Amniotic stem cell (primary cell): ENCODE measurements at places on chromosomes 16 and 17.

DNA sequence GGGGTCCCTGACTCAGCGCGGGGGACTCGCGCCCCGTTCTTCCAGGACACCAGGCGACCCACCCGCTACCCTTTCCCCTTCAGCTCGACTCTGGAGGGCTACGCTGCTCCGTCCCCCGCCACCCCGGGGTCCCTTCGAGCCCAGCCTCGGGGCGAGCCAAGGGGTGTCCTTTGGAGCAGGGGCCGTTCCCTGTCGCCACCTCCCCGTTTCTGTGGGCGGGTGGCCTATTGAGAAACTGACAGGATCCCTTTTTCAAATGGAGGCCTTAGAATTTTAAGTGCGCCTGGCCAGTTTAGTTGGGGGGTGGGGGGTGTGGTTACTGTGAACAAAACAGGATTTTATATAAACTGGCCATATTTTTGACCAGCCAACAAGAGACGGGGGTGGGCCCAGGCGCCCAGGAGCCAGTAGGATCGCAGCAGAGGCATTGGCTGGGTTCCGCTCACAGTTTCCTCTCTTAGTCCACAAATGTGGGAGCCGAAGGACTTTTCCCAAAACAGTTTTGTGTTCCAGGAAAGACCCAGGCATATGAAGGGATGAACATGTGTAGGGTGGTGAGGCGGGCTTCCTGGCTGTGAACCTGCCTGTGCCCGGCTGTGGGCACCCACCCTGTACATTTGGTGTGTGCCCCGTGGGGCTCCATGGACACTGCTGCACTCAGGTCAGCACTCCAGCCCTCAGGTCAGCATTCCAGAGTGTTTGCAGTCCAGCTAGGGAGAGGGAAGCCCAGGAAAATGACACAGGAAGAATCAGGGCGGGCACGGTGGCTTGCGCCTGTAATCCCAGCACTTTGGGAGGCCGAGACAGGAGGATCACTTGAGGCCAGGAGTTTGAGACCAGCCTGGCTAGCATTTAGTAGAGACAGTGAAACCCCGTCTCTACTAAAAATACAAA lies 722 bp upstream of the TIMP2 start:
- no peak for DNase-seq

GRCh38 chr16:64791756-64792155 lies 330.1 kb downstream of the CDH11 start:
- peak; percentile 2 for DNase-seq

- no peak for DNase-seq
Measured at GRCh38 chr16:53848277-53848942, 144.5 kb downstream of the FTO start.

GRCh38 chr16:716200-716568 lies 1.3 kb downstream of the METRN start:
- no peak for DNase-seq

DNA sequence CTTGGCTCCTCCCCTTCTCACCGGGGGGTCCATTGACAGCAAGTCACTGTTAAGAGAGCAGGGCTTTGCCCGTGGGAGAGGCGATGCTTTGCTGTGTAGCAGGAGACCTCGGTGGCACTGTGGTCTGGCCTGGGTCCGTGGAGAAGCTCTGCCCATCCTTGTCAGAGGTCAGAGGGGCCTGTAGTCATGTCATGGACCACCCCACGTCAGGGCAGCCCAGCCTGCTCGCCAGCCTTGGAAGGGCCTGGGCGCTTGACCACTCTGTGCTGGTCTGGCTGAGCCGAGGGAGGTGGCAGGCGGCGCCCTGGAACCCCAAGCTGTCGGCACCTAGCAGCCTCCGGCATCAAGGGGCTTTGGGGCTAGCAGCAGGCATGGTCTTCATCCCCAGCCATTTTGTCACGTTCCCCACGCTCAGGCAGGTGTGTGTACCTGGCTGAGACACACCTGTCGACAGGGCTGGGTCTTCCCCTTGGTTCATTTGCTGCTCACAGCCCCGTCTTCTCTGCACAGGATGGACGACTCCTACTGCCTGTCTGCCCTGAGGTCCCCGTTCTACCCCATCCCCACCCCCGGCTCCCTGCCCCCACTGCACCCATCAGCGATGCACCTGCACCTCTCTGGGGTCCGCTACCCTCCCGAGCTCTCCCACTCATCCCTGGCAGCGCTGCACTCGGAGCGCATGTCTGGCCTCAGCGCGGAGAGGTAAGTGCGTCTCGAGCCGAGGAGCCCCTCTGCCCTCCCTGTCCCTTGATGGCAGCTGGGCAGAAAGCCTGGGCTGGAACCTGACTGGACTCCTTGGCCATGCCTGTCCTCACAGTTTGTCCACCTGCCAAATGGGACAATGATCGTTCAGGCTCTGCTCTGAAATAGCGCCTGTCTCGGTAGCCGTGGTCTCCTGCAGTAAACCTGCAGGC lies 33.3 kb downstream of the GINS2 start:
- DNase-seq, result no peak

GRCh38 chr17:64291268-64291851 lies 28.3 kb upstream of the TEX2 start:
- DNase-seq, result no peak
